Germinal center (tissue), 1 donor: ENCODE measurements at places on chromosomes 16 and 17.

GRCh38 chr17:27407916-27408864 is 48.1 kb upstream of the KSR1 start:
- no peak for DNase-seq

DNA sequence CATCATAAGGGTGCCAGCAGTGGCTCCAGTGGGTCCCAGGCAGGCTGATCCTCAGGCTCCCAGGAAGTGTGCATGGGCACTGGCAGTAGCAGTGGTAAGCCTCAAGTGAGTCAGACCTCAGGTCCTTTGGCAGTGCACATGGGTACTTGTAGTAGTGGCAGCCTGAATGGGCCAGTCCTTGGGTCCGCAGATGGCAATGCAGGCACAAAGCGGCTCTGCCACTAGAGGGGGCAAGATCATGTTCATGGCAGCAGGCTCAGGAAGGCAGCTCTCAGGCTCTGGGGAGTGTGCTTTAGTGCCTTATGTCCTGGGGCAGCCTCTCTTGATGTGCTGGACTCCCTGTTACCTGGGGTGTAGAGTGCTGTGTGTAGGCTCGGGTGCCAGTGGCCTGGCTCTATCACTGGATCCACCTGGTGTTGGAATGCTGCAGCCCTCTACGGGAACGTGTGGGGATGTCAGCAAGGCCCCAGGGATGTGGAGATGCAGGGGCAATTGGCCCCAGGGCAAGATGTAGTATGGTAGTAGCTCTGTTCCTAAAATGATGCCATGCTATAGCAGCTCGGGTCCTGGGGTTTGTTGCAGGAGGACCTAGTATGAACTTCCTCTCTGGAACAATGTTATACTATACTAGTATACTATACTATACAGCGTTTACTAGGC is 11.0 kb downstream of the ACSM3 start:
- DNase-seq, result peak; percentile 71

DNA sequence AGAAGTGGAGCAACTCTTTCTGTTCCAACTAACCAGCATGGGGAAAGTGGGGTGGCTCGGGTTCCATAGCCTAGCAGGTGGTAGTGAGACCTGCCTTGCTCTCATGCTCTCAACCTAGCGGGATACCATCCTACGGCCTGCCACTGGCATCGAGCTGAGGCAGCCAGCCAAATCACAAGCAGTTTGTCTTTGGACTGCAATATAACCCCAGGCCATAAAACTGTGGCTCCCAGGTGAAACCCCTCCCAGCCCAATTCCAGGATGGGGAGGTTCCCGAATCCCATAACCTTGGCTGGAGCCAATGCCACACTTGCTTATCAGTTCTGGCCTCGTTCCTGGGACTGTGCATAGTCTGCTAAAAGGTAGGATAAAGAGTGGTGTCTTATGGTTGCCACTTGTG is 155.8 kb upstream of the NETO2 start:
- DNase-seq, result no peak

DNA sequence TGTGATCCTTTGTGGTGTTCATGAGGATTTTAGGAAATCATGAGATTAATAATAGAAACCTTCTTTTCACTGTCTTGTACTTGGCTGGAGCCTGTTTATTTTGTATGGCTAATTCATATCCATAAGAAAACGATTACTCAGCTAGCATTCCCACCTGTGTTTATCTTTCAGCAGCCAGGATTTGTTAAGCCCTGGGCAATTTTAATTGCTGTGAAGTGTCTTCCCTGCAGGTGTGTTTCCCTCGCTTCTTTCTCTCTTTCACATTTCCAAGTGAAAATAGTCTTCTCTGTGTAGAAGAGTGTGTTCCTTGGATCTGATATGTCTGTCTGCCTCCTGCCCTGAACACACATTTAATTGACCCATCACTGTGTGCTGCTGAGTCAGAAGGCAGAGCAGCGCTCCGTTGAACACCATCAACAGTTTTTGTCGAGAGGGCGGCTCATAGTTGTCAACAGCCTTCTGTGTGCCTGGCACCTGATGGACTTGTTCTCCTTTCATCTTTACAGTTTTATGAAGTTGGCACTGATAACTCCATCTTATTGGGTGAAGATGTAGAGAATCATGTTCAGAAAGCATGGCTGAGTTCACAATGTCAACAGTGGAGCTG is 83.2 kb downstream of the SPECC1 start:
- DNase-seq, result no peak

- DNase-seq, result no peak
Measured at GRCh38 chr16:86052115-86052670, 153.2 kb downstream of the IRF8 start.

DNA sequence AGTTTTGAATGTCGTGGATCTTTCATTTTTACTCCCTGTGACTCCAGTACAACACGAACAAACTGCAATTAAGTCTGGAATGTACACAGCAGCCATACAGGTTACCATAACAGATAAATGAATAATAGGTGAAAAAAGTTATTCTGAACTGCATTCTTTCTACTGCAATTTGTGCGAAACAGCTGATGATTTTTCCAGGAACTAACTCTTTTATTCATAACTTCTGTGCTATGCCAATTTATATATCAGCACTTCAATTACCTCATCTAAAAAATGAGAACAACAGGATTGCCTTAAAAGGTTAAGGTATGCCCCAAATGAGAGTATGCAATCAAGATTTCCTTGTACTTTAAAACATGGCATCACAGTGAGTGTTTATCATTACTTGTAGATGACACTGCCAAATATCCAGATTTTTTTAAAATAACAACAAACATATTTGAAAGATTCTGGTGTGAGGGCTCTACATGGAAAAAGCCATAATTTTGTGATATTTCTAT is 238.9 kb downstream of the CDH8 start:
- no peak for DNase-seq

GRCh38 chr17:76540381-76541300 is 797 bp downstream of the PRCD start:
- DNase-seq, result peak; percentile 53

DNA sequence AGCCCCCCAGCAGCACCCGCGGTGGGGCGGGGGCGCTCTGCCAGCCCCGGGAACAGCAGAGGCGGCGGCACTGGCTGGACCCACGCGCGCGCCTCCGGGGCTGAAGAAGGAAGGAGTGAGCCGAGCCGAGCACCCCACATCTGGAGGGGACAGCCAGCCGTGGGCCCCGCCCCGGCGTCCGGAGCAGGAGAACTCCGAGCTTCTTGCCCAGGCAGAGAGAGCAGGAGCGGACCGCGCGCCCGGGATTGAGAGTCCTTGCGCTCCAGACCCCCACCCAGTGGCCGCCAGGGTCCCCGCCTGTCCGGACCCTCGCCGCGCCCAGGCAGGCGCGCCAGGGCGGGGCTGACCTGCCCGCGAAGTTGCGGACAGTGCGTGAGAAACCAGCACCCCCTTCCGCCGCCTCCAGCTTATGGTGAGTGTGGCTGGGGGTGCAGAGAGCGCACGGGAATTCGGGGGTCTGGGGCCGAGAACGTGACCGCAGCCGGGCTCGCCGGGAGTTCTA is 921.9 kb upstream of the EEF2KMT start:
- no peak for DNase-seq

DNA sequence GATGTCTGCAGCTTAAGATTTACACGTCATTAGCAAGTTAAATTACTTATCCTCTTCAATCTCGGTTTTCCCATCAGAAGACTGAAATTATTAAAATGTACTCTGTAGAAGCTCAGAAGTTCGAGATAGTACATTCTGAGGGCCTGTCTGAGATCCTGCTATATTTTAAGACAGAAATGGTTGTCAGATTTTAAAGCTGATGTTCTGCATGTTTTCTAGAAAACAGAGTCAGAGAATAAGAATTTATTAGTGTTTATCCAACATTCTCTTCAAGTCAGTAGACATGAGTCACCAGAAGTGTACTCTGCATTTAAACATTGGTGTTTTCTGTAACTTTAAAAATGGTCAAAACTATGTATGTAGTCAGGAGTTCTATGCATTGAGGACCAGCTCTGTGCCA is 155.2 kb upstream of the MYOCD start:
- no peak for DNase-seq

- DNase-seq, result no peak
Measured at GRCh38 chr16:74070237-74070636, 226.4 kb upstream of the PSMD7 start.

- DNase-seq, result no peak
Measured at GRCh38 chr17:42361781-42362186, 26.5 kb downstream of the STAT3 start.

GRCh38 chr17:30228011-30228410 is 7.5 kb downstream of the SLC6A4 start:
- DNase-seq, result no peak

GRCh38 chr16:17237350-17237944 is 233.3 kb downstream of the XYLT1 start:
- no peak for DNase-seq

DNA sequence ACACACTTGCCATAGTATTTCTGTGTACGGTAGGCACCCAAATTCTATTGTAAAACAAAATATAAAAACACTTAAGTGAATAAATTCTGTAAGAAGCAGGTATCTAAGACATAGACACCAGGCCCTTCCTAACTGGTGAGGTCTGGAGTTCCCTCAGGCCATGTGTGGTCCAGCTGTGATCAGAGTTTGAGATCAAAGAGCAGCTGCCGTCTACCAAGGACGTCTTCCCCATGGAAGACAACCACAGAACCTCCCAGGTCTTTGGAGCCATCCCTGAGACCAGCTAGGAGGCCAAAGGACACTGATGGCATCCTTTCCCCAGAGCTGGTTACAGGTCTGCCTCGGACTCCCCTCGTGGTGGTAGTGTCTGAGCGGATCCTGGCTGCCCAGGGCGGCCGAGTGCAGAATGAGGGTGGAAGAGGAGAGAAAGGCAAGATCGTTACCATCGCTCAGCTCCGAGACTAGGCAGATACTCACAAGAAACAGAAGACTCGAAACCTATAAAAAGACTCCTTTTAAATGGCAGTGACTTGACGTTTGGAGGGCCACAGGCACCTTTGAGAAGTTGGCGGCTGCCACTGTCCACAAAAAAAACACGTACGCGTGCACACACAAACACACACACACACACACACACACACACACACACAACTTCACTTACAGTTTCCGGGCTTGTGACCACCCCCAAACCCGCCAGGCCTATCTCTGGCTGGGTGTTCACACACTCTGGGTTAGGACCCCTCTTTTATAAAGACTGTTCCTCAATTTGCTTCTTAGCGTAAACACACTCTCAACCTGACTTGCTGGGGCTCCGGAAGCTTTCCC is 7.5 kb downstream of the TIMP2 start:
- DNase-seq, result no peak

- no peak for DNase-seq
Measured at GRCh38 chr17:4920351-4921048, 11.6 kb upstream of the GP1BA start.

DNA sequence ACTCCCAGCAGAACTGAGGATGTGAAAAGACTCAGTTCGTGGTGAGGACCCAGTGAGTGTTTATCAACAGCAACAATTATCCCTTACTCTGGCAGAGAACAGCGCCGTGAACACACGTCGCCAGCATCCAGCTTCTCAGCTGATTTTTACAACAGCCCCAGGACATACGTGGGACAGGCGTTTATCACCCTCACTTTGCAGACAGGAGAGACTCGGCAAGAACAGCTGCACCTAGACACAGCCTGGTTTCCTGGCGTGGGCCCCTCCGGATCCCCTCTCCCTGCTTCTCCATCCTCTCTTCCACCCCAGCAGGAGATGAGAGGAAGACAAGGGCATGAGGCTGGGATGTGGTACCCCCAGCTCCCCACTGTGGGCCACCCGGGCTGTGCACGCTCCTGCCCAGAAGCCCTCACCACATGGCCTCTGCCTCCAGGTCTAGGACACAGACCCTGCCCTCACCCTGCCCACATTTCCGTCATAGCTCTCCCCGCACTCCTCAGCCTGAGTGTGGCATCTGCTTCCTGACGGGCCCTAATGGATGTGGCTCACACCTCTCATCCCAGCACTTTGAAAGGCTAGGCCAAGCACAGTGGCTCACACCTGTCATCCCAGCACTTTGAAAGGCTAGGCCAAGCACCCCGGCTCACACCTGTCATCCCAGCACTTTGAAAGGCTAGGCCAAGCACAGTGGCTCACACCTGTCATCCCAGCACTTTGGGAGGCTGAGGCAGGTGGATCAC is 17.5 kb downstream of the ABR start:
- DNase-seq, result no peak

DNA sequence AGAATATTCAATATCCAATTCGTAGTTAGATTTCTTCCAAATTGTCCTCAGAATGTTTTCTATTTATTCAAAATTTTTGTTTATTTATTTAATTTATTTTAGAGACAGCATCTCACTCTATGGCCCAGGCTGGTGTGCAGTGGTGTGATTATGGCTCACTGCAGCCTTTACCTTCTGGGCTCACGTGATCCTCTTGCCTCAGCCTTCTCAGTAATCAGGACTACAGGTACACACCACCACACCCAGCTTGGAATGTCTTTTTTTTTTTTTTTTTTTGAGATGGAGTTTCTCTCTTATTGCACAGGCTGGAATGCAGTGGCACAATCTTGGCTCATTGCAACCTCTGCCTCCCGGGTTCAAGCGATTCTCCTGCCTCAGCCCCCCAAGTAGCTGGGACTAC is 3.5 kb upstream of the DRG2 start:
- DNase-seq, result no peak

- DNase-seq, result no peak
Measured at GRCh38 chr17:34623856-34624766, 44.7 kb downstream of the TMEM132E start.

GRCh38 chr17:74542727-74543383 is 3.1 kb downstream of the CD300C start:
- DNase-seq, result no peak

DNA sequence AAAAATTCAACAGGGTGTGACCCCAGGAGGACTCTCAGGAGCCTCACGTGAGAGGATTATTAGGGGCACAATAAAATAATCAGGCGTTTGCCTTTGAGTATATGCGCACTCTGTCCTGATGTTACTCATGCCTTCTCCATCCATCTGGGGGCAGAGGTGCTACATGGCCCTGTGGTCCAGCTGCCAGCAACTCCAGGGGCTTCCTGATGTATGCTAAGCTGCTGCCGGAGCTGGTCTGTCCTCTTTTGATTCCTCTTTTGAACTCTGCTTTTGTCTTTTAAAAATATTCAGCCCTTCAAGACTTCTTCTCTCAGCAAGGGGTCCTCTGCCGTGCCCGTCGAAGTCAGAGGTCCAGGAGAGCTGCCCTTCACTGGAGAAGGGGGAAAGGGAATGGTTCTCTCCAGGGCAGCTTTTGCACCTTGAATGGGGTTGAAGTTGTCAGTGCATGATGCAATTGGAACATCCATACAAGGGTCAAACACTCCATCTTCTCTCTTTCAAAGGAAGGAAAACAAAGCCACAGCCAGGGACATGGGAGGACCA is 431.4 kb downstream of the SHISA9 start:
- no peak for DNase-seq
